Testis (tissue), 5 donors: ENCODE measurements at places on chromosomes 5 and 9.

- no peaks in the 10 kb centered on the region for H3K27me3 ChIP-seq
- no peak overlapping the region for H3K27ac ChIP-seq
- DNase-seq, result no peak
Measured at GRCh38 chr9:121660367-121660766, 8.9 kb downstream of the DAB2IP start.

- peaks cover 8% of the 10 kb centered on the region for H3K4me1 ChIP-seq
- H3K27me3 ChIP-seq, result no peaks in the 10 kb centered on the region
- H3K4me3 ChIP-seq, result peak overlapping the region; percentile 38
- H3K27ac ChIP-seq, result peak overlapping the region; percentile 74
- no peaks in the 10 kb centered on the region for H3K36me3 ChIP-seq
- peak; percentile 64 for DNase-seq
Measured at GRCh38 chr9:2158111-2158610, 143.0 kb downstream of the SMARCA2 start.

DNA sequence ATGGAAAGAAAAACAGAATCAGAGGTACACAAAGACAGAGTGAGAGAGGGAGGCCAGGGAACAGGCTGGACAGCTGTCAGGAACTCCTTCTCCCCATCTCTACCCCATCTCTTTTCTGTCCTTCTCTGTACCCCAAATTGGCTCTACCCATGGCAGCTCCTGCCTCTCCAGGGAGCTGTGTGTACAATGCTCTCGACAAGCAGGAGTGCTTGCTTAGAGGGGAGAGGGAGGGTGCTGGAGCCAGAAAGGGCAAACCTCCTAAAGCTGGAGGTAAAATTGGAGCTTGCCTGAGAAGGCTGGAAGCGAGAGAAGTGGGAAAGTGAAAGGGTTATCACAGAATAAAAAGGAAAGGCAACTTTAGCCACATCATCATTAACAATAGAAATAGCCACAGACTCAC is 6.4 kb downstream of the TPM2 start:
- H3K36me3 ChIP-seq, result no peaks in the 10 kb centered on the region
- no peak overlapping the region for H3K4me3 ChIP-seq
- H3K27me3 ChIP-seq, result no peaks in the 10 kb centered on the region
- H3K4me1 ChIP-seq, result peaks cover 10% of the 10 kb centered on the region
- H3K27ac ChIP-seq, result no peak overlapping the region
- no peak for DNase-seq

- no peaks in the 10 kb centered on the region for H3K27me3 ChIP-seq
- H3K27ac ChIP-seq, result no peak overlapping the region
- no peaks in the 10 kb centered on the region for H3K36me3 ChIP-seq
Measured at GRCh38 chr9:95901506-95901905, 26.0 kb downstream of the ERCC6L2 start.

DNA sequence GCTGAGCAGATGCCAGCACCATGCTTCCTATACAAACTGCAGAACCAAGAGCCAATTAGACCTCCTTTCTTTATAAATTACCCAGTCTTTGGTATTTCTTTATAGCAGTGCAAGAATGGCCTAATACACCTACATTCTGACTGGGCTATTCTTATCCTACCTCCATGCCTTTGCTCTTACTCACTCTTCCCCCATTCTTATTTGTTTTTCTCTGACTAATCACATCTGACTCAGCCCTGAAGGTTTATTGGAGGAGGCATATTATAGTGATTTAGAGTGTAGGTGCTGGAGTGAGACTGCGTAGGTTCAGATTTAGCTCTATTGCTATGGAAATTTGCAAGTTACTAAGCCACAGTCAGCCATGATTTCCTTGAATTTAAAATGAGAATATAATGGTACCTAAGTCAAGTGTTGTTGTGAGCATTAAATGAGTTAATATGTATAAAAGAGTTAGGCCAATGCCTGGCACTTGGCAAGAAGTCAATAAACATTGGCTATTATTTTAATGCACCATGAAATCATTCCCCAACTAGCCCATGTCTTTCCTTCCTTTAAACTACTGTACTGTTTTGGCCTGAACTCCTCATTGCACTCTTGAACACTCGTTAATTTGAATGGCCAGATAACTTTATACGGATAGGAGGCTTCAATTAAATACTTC is 531.2 kb upstream of the ZNF608 start:
- DNase-seq, result no peak
- no peaks in the 10 kb centered on the region for H3K27me3 ChIP-seq
- no peak overlapping the region for H3K4me3 ChIP-seq
- no peaks in the 10 kb centered on the region for H3K4me1 ChIP-seq
- H3K36me3 ChIP-seq, result no peaks in the 10 kb centered on the region

GRCh38 chr5:143010351-143010750 is 240.2 kb downstream of the ARHGAP26 start:
- no peak overlapping the region for H3K27ac ChIP-seq
- no peaks in the 10 kb centered on the region for H3K36me3 ChIP-seq
- H3K4me1 ChIP-seq, result peaks cover 12% of the 10 kb centered on the region
- DNase-seq, result no peak
- H3K4me3 ChIP-seq, result no peak overlapping the region
- H3K27me3 ChIP-seq, result no peaks in the 10 kb centered on the region

DNA sequence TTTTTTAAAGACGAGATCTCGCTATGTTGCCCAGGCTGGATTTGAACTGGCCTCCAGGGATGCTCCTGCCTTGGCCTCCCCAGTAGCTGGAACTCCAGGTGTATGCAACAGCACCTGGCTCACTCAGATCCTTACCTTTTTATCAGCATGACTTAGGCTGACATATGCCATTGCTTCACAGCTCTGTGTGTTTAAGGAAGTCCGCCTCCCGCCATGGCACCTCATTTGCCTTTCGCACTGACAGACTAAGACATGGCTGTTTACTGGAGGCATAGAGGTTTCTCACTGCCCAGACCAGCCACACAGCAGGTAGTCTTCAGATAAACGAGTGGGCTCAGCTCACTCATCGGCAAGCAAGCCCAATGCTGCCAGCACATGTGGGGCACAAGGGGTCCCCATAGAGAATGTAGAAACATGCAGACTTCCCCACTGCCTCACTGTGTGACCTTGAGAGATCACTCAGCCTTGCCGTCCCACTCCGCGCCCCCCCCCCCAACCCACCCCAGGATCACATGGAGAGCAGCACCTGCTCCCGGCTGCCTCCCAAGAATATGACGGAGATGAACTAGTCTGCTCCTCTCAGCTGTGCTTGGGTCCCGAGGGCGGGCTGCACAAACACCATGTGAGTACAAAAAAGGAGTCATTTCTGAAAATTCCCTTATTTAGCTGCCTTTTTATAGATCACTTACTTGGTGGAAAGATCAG is 62.8 kb downstream of the DCP2 start:
- H3K36me3 ChIP-seq, result no peaks in the 10 kb centered on the region
- no peaks in the 10 kb centered on the region for H3K27me3 ChIP-seq
- H3K4me1 ChIP-seq, result no peaks in the 10 kb centered on the region
- H3K27ac ChIP-seq, result no peak overlapping the region
- no peak overlapping the region for H3K4me3 ChIP-seq

DNA sequence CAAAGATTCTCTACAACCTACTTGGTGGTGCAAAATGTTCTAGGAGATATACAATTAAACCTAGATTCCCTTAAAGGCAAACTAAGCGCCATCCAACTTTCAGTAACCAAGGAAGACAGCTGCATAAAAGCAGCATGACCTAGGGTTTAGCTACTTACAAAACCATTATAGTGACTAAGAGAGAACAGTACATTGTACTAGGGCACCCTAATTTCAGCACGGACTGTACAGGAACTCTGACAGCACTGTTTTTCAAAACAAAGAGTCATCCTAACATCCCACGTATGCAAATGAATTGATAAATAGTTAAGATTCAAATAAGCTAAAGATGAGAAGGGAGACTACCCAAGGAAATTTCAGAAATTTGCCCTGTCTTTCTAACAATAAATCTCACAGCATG is 30.0 kb downstream of the STRBP start:
- H3K36me3 ChIP-seq, result no peaks in the 10 kb centered on the region
- H3K4me3 ChIP-seq, result no peak overlapping the region
- no peaks in the 10 kb centered on the region for H3K4me1 ChIP-seq
- DNase-seq, result no peak

DNA sequence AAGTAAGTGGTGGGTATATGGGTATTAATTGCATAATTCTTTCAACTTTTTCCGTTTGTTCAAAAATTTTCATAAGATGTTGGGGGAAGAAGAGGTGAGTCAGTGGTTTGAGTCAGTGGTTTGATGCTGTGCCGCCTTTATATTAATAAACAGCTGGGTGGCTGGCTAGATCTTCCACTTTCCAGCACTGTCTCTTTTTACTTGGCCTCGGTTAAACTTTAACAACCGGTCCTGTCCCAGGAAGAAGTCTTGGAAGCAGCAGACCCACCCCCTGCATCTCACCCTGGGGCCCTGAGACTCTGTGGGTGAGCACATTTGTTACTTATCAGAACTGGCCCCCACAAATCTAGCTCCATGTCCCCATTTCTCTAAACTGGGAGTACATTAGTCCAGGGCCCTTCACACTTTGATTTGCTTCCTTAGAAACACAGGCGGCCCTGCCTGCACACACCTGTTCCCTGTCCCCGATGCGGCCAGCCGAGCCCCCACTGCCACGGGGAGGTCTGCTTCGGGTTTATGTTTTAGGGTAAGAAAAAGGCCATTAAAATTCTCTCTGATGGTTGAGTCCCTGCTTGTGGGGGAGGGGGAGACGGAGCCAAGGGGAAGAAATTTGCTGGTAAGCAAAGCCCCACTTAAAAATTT is 90.7 kb downstream of the PTCH1 start:
- peak overlapping the region; percentile 76 for H3K27ac ChIP-seq
- no peak for DNase-seq
- H3K36me3 ChIP-seq, result no peaks in the 10 kb centered on the region
- peak overlapping the region; percentile 61 for H3K4me3 ChIP-seq

- no peaks in the 10 kb centered on the region for H3K36me3 ChIP-seq
- DNase-seq, result no peak
- H3K27ac ChIP-seq, result no peak overlapping the region
- no peaks in the 10 kb centered on the region for H3K4me1 ChIP-seq
- H3K4me3 ChIP-seq, result no peak overlapping the region
Measured at GRCh38 chr5:100863739-100864138, 39.3 kb downstream of the ST8SIA4 start.

- H3K27me3 ChIP-seq, result no peaks in the 10 kb centered on the region
- H3K4me1 ChIP-seq, result no peaks in the 10 kb centered on the region
- H3K36me3 ChIP-seq, result no peaks in the 10 kb centered on the region
- no peak overlapping the region for H3K4me3 ChIP-seq
- H3K27ac ChIP-seq, result no peak overlapping the region
Measured at GRCh38 chr9:73869264-73869663, 627.9 kb upstream of the RORB start.

DNA sequence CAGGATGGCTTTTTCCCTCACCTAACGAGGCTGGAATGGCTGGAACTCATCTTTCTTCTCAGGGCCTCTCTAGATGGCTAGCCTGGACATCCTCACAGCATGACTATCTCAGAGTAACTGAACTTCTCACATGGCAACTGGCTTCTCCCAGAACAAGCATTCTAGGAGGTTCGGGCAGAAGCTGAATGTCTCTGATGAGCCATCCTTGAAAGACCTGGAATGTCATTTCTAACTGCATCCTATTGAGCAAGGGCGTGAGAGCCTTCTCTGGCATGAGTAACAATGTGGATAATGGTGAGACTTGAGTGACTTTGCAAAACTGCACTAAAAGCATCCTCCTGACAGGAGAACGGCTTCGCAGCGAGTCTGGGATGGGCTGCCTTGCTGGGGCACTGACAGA is 487.7 kb downstream of the MAT2B start:
- no peak overlapping the region for H3K4me3 ChIP-seq
- H3K27me3 ChIP-seq, result no peaks in the 10 kb centered on the region
- H3K36me3 ChIP-seq, result no peaks in the 10 kb centered on the region
- H3K27ac ChIP-seq, result no peak overlapping the region
- DNase-seq, result no peak

DNA sequence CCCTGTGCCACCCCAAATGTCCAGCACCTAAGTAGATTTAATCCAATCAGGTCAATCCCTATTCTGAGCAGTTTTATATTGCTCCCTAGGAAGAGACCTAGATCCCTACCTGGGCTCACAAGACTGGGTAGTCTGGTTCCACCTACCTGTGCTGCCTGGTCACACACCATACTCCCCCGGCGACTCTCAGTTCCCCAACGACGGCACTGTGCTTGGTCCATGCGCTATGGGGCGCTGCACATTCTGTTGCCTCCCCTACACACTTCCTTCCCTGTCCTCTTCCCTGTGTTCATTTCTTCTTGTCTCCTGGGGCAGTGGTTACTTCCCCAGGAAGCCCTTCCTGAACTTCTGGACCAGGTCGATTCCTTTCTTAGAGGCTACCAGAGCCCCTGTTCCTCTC is 109.9 kb upstream of the IL12B start:
- H3K27me3 ChIP-seq, result no peaks in the 10 kb centered on the region
- no peak overlapping the region for H3K27ac ChIP-seq
- no peaks in the 10 kb centered on the region for H3K36me3 ChIP-seq
- no peak overlapping the region for H3K4me3 ChIP-seq

DNA sequence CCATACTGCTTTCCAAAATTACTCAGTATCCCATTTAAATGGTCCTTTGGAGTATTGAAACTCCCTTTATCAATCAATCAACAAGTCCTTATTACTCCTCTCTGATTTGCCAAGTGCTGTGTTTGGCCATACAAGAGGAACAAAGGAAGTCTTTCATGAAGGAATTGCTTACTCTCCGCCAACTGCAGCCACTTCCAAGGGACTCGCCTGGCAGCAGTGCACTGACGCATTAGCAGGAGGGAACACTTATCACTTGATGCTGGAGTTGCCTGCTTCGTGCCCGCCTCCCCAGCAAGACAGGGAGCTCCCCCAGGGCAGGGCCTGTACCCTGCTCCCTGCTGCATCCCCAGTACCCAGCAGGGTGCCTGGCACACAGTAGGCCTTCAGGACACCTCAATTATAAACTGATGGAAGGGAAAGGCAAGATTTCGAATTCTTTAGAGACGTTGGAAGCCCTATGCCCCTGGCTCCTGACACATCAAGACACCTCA is 97.9 kb downstream of the CRB2 start:
- H3K4me3 ChIP-seq, result no peak overlapping the region
- H3K4me1 ChIP-seq, result no peaks in the 10 kb centered on the region
- no peaks in the 10 kb centered on the region for H3K27me3 ChIP-seq
- peak overlapping the region; percentile 50 for H3K27ac ChIP-seq
- peak; percentile 90 for DNase-seq
- no peaks in the 10 kb centered on the region for H3K36me3 ChIP-seq
